EL (cell line): ENCODE measurements at places on chromosomes 13 and 19.
A peak's percentile ranks its signal among the peaks of the same experiment; 100 is the strongest.

DNA sequence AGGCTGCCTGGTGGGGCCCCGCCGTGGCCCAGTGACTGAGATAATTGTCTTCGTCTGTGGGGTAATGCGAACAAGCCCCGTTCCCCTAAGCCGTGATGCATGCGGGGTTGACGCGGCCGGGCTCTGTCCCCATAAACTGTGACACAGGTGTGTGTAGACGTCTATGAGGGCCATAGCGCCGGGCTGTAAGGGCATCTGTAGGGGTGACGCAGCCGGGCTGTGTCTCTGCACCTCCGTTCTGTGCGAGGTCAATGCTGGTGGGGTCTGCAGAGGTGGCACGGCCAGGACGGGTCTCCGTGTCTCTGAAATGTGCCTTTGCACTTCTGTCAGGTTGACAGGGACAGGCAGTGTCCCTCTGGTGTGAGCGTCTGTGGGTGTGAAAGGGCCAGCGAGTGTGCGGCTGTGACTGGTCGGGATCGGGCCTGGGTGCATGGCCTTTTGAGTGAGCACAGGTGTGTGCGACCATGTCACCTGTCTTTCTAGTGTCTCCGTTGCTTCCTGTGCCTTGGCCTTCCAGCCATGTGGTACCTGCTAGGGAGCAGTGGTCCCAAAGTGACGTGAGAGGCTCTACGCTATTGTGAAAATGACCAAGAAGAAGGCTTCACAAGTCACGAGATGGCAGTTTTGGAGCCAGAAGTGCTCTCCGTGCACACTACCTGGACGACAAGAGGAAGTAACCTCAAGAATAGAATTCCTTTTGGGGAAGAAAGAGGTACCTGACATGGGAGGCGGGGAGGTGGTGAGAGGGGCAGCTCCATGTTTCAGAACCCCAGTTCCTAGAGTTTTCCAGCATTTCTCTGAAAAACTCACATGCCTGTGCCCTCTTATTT lies 16.4 kb upstream of the ZNF331 start:
- no peak for DNase-seq

- peak; percentile 15 for DNase-seq
Observed at GRCh38 chr19:52094526-52095130, 937 bp downstream of the ZNF841 start.

DNA sequence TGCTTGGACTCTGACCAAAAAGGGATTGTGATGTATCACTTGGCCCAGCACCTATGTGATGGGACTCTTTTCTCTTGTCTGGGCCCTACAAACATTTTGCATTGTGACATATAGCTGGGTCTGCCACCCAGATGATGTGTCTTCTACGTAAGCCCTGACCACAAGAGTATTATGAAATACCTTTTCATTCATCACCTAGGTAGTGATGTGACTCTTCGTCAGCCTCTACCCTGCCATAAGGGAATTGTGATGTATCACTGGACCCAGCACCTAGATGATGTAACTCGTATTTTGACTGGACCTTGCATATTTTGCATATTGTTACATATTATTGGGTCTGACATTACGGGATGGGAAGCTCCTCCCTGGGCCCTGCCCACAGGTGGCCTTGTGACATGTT lies 29.7 kb upstream of the ZNF681 start:
- no peak for DNase-seq

DNA sequence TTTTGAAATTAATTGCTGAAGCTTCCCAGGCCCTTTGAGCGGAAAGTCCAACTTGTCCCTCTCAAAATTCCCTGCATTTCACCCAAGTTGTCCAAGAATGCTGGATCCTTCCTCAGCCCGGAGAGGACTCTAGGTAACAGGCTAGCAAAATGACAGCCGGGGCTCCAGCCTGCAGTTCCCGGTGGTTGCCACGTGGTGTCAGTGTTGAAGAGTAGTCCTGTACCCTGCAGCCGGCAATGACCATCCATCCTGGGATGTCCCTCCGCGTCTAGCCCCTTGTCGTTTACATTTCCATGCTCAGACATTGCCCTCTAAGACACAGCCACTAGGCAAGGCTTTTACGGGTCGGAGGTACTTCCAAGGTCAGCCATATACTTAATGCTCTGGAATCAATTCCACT lies 31.4 kb upstream of the MTIF3 start:
- DNase-seq: peak; percentile 36

DNA sequence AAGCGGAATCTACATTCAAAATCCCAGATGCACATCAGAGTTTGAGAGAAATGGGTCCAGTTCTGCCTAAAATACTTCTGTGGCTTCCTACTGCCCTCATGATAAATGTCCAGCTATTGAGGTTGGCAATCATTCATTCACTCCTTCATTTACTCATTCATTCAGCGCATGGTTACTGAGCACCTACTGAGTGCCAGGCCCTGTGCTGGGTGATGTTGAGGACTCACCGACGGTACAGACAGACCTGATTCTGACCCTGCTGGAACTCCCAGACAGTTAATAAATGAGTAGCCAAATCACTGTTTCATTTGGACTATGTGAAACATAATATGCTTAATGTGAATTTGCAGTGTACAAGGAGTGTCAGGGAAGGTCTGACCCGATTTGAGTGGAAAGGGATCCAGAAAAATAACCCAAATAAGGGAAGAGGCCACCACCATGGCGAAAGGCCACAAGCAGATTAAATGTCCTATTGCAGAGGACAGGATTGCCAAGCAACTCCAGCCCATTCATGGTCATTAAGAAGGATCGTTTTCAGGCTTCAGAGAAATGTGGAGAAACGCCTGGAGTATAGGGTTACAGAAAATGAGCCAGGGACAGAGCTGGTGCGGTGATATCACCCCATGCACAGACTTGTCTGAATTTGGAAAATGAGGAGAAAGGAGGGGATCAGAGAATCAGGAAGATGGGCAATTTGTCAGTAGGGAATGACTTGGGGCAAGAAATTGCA lies 20.5 kb downstream of the DYRK1B start:
- no peak for DNase-seq

- no peak for DNase-seq
Observed at GRCh38 chr19:3289971-3290569, 65.6 kb downstream of the CELF5 start.

- DNase-seq: no peak
Observed at GRCh38 chr13:34347784-34348573, 530.0 kb downstream of the RFC3 start.

DNA sequence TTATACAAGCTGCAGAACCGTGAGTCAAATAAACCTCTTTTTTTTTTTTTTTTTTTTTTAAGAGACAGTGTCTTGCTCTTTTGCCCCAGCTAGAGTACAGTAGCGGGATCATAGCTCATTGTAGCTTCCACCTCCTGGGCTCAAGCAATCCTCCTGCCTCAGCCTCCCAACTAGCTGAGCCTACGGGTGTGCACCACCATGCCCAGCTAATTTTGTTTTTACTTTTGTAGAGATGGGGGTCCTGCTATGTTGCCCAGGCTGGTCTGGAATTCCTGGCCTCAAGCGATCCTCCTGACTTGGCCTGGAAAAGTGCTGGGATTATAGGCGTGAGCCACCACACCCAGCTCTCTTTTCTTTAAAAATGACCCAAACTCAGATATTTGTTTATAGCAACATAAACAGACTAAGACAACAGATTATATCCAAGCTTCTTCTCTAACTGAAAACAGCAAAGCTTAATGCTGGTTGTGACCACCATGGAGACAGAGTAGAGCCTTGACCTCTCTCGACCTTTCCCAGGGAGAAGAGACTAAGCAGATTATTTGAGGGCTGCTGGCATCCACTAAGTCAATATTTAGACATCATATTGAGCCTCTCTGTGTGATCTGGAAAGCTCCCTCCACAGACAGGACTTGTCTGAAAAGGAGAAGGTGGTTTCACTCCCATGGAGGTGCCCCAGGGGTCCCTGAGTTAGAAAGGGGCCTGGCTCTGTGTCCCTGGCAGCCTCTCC lies 150.0 kb downstream of the KCTD15 start:
- no peak for DNase-seq

- no peak for DNase-seq
Observed at GRCh38 chr19:46240693-46241092, 11.2 kb downstream of the IGFL1 start.

DNA sequence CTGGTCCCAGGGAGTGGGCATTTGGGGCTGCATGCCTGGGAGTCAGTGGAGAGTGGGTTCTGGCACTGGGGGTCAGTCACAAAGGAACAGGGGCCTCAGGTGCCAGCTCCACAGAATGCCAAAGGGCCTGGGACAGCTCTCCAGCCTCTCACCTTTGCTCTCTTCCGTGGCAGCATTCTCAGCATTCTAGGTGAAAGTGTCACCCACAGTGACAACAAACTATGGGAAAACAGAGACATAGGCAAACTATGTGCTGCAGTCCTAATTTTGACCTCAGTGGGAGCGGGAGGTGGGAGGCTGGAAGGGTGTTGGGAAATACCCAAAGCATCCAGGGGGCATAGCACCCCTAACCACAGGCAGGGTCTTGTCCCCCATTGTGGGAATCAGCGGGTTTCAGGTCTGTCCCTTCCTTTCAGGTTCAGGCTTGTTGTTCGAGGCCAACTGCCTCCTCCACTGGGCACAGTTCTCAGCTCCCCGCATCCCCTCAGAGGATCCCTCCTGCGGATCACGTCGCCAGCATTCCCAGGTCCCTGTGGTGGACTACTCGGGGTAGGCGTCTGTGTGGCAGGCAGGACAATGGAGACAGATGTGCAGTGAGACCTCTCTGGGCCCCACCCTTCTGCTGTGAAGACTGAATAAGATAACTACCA lies 52.4 kb downstream of the TSHZ3 start:
- DNase-seq: no peak

- DNase-seq: no peak
Observed at GRCh38 chr13:101661839-101662238, 209.4 kb downstream of the ITGBL1 start.

DNA sequence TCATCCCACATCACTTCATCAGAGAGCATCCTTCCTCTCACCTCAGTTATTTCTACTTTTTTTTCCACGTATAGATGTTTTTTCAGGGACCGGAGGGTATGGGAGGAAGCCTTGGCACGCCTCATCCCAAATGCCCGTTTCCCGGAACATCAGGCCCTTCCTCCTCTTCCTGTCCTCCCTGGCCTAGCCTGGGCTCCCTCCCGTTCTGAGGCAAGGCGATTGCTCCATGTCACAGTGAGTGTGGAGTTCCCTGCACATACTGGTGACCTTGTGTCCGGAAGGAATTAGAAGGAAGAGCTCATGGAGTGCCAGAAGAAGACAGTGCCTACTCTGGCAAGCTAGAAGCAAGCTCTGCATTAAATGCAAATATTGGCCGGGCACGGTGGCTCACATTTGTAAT lies 1.1 kb upstream of the ZNF627 start:
- no peak for DNase-seq

DNA sequence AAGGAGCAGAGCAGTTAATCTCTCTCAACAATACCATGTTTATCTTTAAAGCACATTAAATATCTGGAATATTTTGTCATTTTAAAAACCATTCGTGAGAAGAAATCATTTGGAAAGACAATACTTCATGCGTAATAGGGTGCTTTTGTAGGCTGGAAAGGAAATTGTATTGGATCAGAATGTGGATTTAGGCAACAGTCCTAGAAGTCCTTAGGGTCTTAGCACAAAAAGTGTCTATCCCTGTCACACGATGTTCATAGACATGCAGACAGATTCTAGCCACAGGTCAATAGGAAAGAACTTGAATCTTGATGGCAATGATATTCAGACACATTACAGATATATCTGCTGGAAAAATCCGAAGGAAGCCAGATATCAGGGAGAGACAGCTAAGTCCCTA lies 156.0 kb downstream of the KCTD12 start:
- DNase-seq: no peak

GRCh38 chr13:30816736-30817135 lies 81.4 kb downstream of the ALOX5AP start:
- DNase-seq: no peak

DNA sequence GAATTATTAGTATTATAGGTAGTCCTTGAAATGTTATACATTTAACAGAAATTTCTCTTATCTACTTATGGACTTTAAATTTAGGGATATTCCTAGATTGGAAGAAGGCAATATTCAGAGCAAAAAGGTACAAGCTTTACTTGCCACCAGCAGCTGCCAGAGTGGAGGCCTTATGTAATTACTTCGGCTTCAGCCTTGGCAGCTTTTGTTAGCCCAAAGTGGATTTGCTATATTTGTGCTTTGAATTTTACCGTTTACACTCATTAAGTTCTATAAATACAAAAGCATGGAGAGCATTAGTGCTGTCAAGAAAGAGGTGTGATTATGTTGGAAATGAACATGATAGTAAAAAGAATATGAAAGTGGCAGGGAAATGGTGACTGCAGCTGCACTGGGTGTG lies 319.9 kb downstream of the ATP8A2 start:
- DNase-seq: no peak

DNA sequence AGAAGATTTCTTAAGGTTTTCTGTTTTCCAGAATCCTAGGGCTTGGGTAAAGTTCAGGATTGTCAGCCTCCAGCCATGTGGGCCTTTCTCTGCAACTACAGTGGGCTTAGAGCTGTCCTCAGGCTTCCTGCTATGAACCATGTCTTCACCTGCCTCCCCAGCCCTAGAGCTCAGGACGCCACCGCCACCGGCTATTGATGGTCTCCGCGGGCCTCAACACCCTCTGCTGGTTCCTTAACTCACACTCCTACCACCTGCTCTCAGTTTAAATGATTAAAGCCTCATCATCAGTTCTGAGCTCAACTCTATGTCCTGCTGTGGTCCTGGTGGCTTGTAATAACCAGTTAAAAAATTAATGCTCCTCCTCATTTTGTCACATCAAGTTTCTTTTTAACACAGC lies 221.0 kb downstream of the EFNB2 start:
- DNase-seq: no peak

DNA sequence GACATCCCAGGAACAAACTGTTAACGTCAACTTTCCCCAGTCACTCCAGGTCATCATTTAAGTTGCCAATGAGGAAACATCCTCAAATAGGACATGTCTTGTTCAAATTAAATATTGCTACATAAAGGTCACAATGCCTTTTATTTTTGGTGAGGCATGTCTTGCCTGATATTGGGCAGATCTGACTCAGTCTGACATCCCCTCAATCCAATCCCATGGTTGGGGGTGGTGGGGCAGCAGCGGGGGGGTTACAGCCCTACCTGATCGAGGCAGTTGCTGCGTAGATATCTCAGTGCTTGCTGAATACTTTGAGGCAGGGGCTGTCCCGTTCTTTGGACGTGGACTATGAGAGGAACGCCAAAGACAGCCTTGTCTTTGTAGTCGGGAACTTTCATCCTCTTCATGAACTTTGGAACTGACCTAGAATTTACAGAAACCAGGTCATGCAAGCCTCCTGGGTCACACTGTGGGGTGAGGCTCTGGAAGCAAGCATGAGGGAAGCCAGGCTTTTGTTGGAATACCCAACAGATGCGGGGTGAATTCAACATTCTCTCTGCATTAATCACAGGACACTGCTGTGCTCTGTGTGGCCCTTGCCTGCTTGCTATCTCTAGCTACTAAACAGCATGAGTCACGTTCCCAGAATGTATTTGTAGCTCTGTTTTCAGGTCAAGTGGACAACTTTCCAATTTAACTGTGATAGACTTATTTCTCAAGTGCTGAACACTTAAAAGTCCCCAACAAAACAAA lies 109.8 kb downstream of the KL start:
- DNase-seq: peak; percentile 98

- no peak for DNase-seq
Observed at GRCh38 chr13:82681535-82681934, 1200.7 kb downstream of the SLITRK1 start.

- DNase-seq: no peak
Observed at GRCh38 chr13:22487932-22488331, 692.8 kb upstream of the SGCG start.
